Mesendoderm (in vitro differentiated cells): ENCODE measurements at places on chromosomes 12 and 14.

DNA sequence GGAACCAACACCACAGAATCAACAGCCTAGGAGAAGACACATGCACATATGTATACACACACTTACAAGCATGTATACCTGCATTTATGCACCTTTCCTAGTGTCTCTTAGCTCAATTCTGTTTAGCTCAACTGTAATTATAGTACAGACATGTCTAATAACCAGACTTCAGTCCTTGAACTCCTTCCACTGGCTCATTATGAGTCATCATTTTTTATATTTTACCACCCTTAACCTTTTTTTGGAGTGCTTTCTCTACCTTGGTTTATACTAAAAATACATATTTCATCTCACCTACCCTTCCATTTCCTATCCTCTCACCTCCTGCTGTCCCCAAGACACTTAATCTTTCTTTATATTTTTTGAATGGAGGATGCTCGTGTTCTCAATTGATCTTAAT lies 110.4 kb downstream of the ARID2 start:
- peaks cover 3% of the 10 kb centered on the region for H3K36me3 ChIP-seq
- H3K4me1 ChIP-seq, result no peaks in the 10 kb centered on the region
- H3K27ac ChIP-seq, result no peak overlapping the region
- no peak for DNase-seq
- H3K27me3 ChIP-seq, result no peaks in the 10 kb centered on the region

- no peaks in the 10 kb centered on the region for H3K36me3 ChIP-seq
- peak; percentile 33 for DNase-seq
- H3K4me3 ChIP-seq, result no peak overlapping the region
- no peaks in the 10 kb centered on the region for H3K27me3 ChIP-seq
Measured at GRCh38 chr14:39683691-39684260, 251.5 kb upstream of the FBXO33 start.

DNA sequence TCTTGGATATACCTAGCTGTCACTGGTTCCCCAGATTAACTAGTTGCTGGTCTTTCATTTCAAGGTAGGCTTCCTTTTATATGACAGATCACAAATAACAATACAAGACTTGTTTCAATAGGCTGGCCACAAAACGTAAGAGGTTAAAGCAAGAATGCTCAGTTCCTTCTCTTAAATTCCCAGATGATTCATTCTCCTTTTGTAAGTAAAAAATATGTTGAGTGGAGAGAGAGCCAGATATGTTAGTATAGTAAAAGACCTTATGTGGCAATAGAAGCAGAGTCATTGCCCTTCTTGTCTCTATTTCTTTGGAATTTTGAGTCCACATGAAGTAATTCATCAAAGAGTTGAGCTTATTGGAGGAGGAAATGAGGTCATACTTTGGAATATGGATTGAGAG lies 939.0 kb upstream of the ATXN7L3B start:
- no peaks in the 10 kb centered on the region for H3K4me1 ChIP-seq
- H3K4me3 ChIP-seq, result no peak overlapping the region
- H3K27ac ChIP-seq, result no peak overlapping the region
- no peaks in the 10 kb centered on the region for H3K36me3 ChIP-seq
- no peak for DNase-seq
- H3K27me3 ChIP-seq, result no peaks in the 10 kb centered on the region

- no peak for DNase-seq
- H3K36me3 ChIP-seq, result peaks cover 4% of the 10 kb centered on the region
- H3K4me1 ChIP-seq, result no peaks in the 10 kb centered on the region
- no peak overlapping the region for H3K4me3 ChIP-seq
- H3K27ac ChIP-seq, result no peak overlapping the region
Measured at GRCh38 chr12:6646276-6647082, 753 bp downstream of the ACRBP start.

DNA sequence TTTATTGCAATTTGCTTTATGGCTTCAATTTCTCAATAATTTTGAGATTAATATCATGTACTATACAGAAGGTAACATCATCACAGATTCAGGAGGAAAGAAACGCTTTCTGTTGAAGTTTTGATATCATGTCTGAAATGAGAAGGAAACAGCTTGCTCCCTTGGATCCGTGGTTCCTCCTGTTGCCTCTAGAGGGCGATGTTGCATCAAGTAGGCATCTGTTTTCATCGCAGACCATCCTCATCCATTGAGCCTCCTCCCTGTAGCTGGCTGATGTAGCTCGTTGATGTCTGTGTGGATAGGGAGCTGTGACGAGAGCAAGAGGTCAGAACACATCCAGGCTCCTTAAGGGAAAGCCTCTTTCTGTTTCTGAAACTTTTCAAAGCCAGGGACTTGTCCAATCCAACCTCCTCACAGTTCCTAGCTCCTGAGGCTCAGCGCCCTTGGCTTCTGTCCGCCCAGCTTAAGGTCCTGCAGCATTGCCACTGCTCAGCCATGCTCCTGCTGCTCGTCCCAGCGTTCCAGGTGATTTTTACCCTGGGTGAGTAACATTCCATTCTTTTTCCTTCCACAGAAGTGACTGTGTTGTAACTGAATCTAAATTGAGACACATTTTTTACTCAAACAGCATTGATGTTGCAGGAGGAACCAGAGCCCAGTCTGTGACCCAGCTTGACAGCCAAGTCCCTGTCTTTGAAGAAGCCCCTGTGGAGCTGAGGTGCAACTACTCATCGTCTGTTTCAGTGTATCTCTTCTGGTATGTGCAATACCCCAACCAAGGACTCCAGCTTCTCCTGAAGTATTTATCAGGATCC lies 304.8 kb upstream of the OR4E1 start:
- DNase-seq, result peak; percentile 77
- no peak overlapping the region for H3K27ac ChIP-seq
- no peaks in the 10 kb centered on the region for H3K4me1 ChIP-seq
- no peak overlapping the region for H3K4me3 ChIP-seq

GRCh38 chr12:42380733-42381132 lies 54.8 kb downstream of the PPHLN1 start:
- no peaks in the 10 kb centered on the region for H3K36me3 ChIP-seq
- DNase-seq, result no peak
- peaks cover 4% of the 10 kb centered on the region for H3K4me1 ChIP-seq
- no peak overlapping the region for H3K27ac ChIP-seq
- no peak overlapping the region for H3K4me3 ChIP-seq

DNA sequence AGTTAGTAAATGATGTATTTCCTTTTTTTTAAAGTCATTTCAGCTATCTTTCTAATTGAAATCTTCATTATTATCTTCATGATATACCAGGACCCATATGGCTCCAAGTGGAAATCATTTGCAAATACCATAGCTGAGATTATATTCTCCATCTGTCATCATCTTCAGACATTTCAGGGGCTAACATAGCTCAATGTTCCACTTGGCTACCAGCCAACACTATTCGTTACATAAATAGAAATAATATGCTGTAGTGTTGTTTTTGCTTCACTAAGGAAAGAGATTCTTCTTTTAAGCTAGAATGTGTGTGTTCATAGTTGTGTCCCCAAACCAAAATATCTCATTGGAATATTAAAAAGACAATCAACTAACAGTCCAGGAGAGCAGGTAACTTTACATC lies 225.1 kb downstream of the DIO2 start:
- no peak overlapping the region for H3K27ac ChIP-seq
- no peaks in the 10 kb centered on the region for H3K4me1 ChIP-seq
- H3K36me3 ChIP-seq, result no peaks in the 10 kb centered on the region
- no peaks in the 10 kb centered on the region for H3K27me3 ChIP-seq

GRCh38 chr12:31346267-31346666 lies 20.3 kb upstream of the SINHCAF start:
- H3K4me3 ChIP-seq, result no peak overlapping the region
- H3K4me1 ChIP-seq, result peaks cover 9% of the 10 kb centered on the region
- no peak overlapping the region for H3K27ac ChIP-seq
- no peaks in the 10 kb centered on the region for H3K27me3 ChIP-seq
- DNase-seq, result no peak

- H3K4me3 ChIP-seq, result no peak overlapping the region
- no peak for DNase-seq
- H3K27ac ChIP-seq, result no peak overlapping the region
Measured at GRCh38 chr12:2596441-2596840, 198.3 kb upstream of the FKBP4 start.

GRCh38 chr14:94974422-94974821 lies 182.9 kb downstream of the DICER1 start:
- H3K36me3 ChIP-seq, result no peaks in the 10 kb centered on the region
- no peaks in the 10 kb centered on the region for H3K27me3 ChIP-seq
- no peaks in the 10 kb centered on the region for H3K4me1 ChIP-seq
- no peak for DNase-seq
- H3K27ac ChIP-seq, result no peak overlapping the region
- H3K4me3 ChIP-seq, result no peak overlapping the region

GRCh38 chr14:58805605-58806409 lies 168.0 kb downstream of the DACT1 start:
- H3K4me1 ChIP-seq, result no peaks in the 10 kb centered on the region
- H3K27me3 ChIP-seq, result no peaks in the 10 kb centered on the region
- no peaks in the 10 kb centered on the region for H3K36me3 ChIP-seq
- no peak overlapping the region for H3K4me3 ChIP-seq
- no peak for DNase-seq

- H3K36me3 ChIP-seq, result no peaks in the 10 kb centered on the region
- no peaks in the 10 kb centered on the region for H3K4me1 ChIP-seq
Measured at GRCh38 chr12:77514511-77514910, 316.2 kb upstream of the NAV3 start.

- H3K4me3 ChIP-seq, result no peak overlapping the region
- H3K27me3 ChIP-seq, result no peaks in the 10 kb centered on the region
- H3K4me1 ChIP-seq, result peaks cover 6% of the 10 kb centered on the region
- no peak overlapping the region for H3K27ac ChIP-seq
- no peaks in the 10 kb centered on the region for H3K36me3 ChIP-seq
Measured at GRCh38 chr14:56004786-56005185, 113.4 kb upstream of the PELI2 start.

GRCh38 chr14:23112359-23113178 lies 6.5 kb downstream of the CEBPE start:
- H3K27ac ChIP-seq, result no peak overlapping the region
- peak; percentile 82 for DNase-seq
- no peak overlapping the region for H3K4me3 ChIP-seq
- no peaks in the 10 kb centered on the region for H3K36me3 ChIP-seq

DNA sequence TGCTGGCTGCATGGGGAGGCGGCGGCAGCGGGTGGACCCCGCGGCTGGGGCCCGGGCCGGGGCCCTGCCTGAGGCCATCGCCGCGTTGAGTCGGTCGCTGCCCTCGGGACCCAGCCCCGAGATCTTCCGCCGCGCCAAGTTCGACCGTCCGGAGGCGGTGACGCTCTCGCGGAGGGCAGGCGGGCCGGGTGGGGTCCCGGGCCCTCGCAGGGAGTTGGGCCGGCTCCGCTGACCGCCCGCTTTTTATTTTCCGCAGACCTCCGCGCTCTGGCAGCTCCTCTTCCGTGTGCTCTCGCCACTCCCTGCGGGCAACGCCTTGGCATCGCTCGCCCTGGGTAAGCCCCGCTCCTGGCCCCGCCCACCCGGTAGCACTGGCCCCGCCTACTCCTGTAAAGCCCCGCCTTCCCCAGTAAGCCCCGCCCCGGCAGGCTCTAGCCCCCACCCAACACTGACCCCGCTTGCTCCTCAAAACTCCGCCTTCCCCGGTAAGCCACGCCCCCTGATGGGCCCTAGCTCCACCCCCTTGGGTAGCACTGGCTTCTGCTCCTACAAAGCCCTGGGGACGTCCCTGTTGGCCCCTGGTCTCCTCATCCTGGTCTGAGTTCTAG lies 424 bp downstream of the TEDC1 start:
- H3K36me3 ChIP-seq, result no peaks in the 10 kb centered on the region
- peaks cover 5% of the 10 kb centered on the region for H3K27me3 ChIP-seq
- no peaks in the 10 kb centered on the region for H3K4me1 ChIP-seq
- DNase-seq, result peak; percentile 71
- H3K27ac ChIP-seq, result peak overlapping the region; percentile 38

GRCh38 chr14:69559581-69560011 lies 15.1 kb downstream of the CCDC177 start:
- H3K27ac ChIP-seq, result no peak overlapping the region
- H3K36me3 ChIP-seq, result no peaks in the 10 kb centered on the region
- DNase-seq, result no peak

DNA sequence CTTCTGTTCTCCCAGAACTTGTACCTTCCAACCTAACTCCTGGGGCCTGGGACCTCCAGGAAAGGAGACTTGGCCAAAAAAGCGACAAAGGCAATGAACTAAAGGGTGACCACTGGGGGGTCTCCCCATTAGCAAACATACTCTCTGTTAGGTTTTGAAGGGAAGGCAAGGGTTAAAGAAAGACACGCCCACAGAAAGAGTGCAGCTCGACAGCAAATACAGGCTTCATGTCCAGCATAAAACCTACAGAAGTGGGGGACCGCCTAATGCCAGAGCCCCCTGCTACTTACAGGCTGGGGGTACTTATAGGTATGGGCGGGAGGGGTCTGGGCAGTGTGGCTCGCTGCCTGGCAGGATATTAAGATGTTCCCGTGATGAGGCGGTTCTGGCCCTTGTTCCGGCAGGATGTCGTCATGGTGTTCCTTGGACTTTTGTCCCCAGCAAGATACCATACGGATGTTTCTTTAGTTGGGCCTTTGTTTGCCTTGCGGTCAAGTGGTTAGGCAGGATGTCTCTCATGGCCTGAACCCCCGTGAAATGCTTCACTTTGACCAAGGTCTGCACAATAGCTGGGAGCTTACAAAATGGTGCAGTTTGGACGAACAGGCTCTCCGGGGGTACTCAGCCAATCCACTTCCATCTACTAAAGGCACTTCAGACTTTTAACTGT lies 53.4 kb downstream of the PRMT8 start:
- no peaks in the 10 kb centered on the region for H3K4me1 ChIP-seq
- H3K36me3 ChIP-seq, result no peaks in the 10 kb centered on the region
- no peak overlapping the region for H3K27ac ChIP-seq
- no peaks in the 10 kb centered on the region for H3K27me3 ChIP-seq
- DNase-seq, result no peak
- no peak overlapping the region for H3K4me3 ChIP-seq

GRCh38 chr14:93676416-93676958 lies 111.8 kb downstream of the PRIMA1 start:
- H3K27me3 ChIP-seq, result no peaks in the 10 kb centered on the region
- no peak for DNase-seq
- H3K4me1 ChIP-seq, result no peaks in the 10 kb centered on the region

DNA sequence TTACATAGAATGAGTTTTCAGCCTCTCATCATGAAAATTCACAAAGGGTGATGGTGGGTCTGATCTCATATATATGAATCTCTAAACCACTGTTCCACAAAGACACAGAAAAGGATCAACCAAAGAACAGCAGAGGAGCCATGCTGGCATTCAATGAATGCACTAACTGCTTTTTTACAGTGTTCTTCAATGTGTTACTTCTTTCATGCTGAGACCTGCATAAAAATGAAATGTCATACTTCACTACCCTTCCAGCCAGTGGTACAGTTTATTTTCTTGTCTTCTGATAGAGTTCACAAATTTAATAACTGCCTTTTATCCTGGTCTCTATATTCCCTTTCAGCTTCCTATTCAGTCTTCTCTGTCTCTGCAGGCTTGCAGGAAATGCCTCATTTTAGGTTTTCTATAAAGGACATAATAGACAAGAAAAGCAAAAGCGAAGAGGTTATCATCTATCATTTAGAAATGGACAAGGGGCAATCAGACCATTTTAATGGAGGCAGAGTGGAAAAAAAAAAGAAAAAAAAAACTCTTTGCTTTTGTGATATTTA lies 836.7 kb upstream of the FOXG1 start:
- no peak overlapping the region for H3K27ac ChIP-seq
- no peaks in the 10 kb centered on the region for H3K4me1 ChIP-seq
- no peaks in the 10 kb centered on the region for H3K36me3 ChIP-seq
- H3K4me3 ChIP-seq, result no peak overlapping the region
